Prostate gland (tissue), 2 donors: ENCODE measurements at places on chromosomes 7 and 10.
A peak's percentile ranks its signal among the peaks of the same experiment; 100 is the strongest.

DNA sequence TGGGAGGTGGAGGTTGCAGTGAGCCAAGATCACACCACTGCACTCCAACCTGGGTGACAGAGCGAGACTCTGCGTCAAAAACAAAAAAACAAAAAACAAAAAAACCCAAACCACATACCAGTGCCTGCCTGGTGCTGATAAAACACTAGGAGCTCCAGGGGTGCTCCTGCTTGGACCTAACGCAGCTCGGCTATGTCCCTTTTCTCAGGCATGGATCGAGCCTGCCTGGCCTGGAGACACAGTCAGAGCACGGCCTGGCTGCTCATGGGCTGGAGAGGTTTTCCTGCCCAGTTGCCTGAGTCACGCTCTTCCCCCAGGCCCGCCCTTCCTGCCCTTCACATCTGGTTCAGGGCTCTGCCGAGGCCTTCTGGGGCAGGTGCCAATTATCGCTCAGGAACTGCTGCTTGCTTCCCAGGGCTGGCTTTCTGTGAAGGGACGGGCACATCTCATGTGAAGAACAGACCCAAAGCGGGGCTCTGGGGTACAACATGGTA is 12.6 kb upstream of the NPFFR1 start:
- no peak for DNase-seq

- DNase-seq, result no peak
Measured at GRCh38 chr7:127322351-127322750, 69.6 kb upstream of the GRM8 start.

DNA sequence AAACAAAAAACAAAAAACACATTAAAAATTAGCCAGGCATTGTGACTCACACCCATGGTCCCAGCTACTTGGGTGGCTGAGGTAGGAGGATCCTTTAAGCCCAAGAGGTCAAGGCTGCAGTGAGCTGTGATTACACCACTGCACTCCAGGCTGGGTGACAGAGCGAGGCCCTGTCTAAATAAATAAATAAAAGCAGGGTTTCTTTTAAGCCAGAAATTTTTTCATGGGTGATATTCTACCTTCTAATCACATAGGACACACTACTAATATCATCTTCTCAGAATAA is 14.2 kb upstream of the SVIL start:
- no peak for DNase-seq

DNA sequence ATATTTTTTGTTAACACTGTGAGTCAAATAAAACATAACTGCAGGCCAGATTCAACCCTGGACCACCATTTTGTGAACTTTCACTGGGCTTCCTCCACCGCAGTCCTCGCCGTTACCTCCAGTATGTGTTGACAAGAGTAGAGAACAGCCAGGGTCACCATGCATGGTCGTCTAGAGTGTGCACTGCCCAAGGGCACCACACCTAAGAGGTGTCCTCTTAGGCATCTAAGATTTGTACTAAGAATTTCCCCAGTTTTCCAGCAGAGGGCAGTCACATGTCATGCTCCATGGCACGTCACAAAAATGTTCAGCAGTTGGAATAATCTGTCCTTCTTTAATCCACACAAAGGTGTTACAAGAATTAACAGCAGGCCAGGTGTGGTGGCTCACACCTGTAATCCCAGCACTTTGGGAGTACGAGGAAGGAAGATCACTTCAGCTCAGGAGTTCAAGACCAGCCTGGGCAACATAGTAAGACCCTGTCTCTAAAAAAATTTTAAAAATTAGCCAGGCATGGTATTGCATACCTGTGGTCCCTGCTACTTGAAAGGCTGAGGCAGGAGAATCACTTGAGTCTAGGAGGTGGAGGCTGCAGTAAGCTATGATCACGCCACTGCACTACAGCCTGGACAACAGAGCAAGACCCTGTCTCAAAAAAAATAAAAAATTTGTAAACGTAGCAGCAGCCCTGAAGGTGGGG is 71.2 kb upstream of the FOXK1 start:
- DNase-seq, result peak; percentile 71

- DNase-seq, result no peak
Measured at GRCh38 chr7:133702960-133703359, 424.2 kb upstream of the LRGUK start.

DNA sequence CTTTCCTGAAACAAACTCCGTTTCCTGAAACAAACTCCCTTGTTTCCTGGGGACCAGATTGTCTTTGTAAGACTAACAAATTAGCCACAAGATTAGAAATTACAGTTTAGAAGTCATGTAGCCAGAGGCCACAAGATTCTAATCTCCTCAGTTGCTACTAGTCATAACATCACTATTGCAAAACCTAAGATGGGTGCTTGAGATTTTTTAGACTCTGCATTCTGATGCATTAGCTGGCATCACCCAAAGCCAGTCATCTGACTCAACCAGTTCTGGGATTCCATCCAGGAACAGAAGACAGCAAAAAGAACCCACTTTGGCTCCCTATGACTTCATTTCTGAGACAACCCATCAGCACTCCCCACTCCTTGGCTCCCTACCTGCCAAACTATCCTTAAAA is 367.9 kb upstream of the MBL2 start:
- DNase-seq, result no peak

GRCh38 chr10:132972149-132972985 is 30.0 kb upstream of the CFAP46 start:
- no peak for DNase-seq

DNA sequence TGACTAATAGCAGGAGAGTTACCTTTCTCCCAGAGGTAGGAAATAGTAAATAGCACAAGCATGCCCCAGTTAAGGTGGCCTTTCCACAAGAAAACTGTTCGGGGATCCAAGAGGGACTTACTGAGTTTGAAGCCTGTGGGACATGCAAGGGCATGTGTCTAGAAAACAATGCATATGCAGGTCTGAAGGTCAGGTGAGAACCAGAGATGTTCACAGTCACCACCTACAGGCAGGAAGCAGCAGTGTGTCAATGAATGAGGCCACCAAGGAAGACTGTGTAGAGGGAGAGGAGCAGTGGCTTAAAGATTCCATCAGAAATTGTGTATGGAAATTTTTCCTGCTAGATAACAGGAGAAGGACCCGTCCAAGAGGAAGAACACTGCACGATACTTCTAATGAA is 66.0 kb downstream of the CALD1 start:
- DNase-seq, result no peak

GRCh38 chr10:70649526-70649925 is 22.8 kb upstream of the ADAMTS14 start:
- DNase-seq, result no peak

DNA sequence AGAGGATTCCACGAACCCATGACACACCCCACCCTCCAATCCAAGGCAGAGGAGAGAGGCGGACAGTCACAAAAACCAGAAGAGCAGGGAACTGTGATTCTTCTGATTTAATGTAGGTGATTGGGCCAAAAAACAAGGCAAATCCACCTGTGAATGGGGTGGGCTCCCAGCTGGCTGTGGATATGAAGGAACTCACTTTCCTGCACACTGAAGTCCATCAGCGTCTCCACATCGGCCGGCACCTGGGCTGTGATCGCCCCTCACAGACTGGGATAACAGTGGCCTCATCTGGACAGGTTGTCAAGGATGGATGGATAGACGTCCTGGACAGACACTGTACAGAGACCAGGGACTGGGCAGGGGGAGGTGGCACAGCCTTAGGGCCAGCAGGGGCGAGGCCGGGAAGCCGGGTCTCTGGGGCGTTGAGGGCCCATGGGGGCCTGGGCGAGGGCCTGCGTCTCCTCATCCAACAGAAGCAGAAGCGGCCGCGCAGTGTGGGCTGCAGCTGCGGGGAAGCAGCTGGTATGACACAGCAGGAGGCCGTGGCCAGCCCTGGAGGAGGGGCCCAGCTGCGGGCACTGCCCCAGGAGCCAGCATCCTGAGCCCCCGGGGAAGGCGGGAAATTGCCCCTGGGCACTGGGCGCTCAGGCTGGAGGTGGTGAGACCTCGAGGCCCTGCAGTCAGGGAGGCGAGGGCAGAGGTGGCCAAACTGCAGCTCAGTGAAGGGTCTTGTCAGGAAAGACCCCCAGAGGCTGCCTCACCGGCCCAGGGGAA is 54.2 kb downstream of the DIP2C start:
- no peak for DNase-seq

DNA sequence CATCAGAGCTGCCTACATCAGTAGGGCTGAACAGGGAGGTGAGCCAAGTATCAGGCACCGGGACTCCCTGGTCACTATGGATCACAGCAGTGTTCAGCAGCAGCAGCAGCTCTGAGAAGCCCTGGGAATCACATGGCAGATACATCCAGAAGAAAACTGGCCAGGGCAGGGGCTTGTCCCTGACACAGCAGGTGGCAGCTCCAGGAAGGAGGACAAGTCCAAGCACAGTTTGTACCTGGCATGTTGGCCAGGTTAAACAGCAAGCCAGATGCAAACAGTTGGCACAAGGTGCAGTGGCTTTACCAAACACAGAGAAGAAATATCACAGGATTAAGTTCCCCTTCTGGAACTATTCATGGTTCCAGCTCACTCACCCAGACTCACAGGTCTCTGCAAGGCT is 139.4 kb downstream of the KCNMA1 start:
- peak; percentile 93 for DNase-seq

DNA sequence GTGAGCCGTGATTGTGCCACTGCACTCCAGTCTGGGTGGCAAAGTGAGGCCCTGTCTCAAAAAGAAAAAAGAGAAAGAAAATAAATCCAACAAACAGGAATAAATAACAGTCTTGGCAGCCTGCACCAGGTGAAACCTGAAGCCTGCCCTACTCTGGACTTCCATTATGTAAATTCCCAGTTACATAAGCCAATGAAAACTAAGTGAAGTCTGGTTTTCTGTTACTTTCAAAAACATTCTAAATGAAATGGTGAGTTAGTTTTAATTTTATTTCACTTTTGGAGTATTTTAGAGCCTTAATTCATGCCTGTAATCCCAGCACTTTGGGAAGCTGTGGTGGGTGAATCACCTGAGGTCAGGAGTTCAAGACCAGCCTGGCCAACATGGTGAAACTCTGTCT is 22.5 kb upstream of the HIBADH start:
- no peak for DNase-seq

DNA sequence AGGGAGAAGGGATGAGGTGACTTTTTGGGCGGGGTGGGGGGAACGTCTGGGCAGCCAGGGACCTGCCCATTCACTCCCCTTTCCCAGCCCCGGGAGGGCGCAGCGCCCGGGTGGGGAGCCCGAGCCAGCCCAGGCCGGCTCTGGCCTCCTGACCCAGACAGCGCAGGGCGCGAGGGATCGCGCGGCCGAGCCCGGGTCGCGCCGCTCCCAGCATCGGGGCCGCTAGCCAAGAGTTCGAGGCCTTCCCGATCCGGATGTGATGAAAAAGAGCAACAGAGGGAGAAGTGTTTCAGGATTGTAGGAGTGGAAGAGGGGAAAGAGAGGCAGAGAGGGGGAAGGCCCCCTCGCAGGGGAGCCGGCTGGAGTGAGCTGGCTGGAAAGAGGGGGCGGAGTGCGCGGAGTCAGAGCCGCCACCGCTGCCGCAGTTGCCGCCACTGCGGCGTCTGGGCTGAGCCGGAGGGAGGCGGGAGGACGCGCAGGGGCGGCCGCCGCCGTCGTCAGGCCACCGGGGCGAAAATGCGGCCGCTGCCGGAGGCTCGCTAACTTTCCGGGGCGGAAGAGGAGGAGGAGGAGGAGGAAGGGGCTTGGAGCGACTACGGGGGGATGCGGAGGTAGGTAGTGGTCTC is at the start of gene MDFIC:
TSS of gene MDFIC (plus strand) at position 69 of the 626 bp plus-strand sequence. CDS start 940 bp downstream, outside the sequence.
- DNase-seq, result peak; percentile 11

GRCh38 chr7:134045716-134046115 is 81.4 kb upstream of the LRGUK start:
- DNase-seq, result no peak

DNA sequence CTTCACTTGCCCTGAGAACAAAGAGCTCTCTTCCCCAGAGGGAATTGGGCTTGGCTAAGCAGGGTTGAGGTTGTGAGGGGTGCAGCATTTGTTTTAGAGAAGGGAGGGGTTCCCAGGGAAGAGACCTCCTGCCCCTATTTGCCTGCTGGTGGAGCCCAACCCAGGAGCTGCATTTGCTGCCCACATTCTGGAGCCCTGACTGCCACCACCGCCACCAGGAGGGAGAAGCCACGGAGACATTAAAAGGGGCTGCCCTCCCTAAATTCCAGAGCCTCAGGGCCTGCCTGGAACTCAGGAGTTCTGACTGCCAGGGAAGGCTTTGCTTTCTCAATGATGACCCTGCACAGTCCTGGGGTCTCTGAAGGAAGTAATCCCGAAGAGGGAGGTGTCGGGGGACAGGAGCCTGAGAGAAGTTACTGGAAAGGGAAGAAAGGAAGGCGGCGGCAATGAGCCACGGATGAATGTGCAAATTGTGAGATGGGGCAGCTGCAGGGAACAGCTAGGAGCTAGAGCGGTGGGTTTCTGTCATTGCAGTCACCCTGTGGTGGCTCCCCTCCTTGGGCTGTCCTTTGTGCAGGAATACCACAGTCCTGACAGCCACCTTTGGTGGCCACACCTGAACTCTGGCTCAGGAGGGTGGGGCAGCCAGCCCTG is 51.3 kb downstream of the NEURL1 start:
- DNase-seq, result no peak
